ENCODE measurements at places on chromosomes 12 and 14. TPM values are rescaled to one million over a fixed set of nuclear protein-coding genes. Genes with fewer than 3 reads are reported as not detected.

- DNase-seq: no peak
Observed at GRCh38 chr12:51389302-51389999, 1.8 kb downstream of the GALNT6 start.

GRCh38 chr12:108129017-108129812 lies at the start of gene WSCD2:
WSCD2 (plus strand) TSS chr12:108129288; CDS start chr12:108195833, 66,545 bp downstream.
- peak; percentile 17 for DNase-seq

GRCh38 chr12:112986291-112986800 lies 8.0 kb downstream of the OAS2 start:
- no peak for DNase-seq

GRCh38 chr14:89481196-89481595 lies 64.2 kb upstream of the FOXN3 start:
- peak; percentile 96 for DNase-seq

DNA sequence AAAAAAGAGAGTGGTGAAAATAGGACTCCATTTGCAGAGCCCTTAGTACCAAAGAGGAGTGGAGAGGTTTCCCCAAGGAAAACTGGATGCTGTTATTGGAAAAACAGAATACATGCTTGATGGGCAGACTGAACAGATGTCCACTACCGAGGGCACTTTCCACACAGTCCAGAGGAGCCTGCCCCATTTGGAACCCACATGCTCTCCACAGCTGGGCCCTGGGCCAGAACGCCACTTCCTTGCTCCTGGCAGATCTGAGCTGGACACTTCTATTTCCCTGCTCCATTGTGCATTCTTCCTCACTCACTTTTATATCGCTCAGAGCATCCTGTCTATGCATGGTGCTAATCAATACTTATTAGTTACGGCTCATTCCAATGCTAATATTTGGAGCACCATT lies 249.9 kb downstream of the SLC15A4 start:
- no peak for DNase-seq

DNA sequence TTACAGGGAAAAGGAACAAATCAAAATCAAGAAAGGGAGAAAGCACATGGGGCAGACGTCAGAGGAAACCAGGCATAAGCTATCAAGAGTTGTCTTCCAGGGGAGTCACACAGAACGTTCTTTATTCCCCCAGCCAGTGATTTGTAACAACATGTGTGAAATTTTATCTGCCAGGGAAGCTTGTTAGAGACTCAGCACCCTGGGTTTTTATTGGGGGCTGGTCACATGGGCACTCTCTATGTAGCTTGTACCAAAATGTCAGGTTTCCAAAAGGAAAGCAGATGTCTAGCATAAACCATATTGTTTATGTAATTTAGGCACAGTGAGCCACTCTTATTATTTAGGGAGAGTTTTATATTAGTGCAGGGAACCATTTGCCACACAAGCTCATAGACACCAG lies 440.4 kb upstream of the DCN start:
- DNase-seq: no peak

GRCh38 chr12:4268329-4269181 lies 5.0 kb upstream of the CCND2 start:
- DNase-seq: no peak

- no peak for DNase-seq
Observed at GRCh38 chr12:27870939-27871338, 90.9 kb upstream of the MANSC4 start.

DNA sequence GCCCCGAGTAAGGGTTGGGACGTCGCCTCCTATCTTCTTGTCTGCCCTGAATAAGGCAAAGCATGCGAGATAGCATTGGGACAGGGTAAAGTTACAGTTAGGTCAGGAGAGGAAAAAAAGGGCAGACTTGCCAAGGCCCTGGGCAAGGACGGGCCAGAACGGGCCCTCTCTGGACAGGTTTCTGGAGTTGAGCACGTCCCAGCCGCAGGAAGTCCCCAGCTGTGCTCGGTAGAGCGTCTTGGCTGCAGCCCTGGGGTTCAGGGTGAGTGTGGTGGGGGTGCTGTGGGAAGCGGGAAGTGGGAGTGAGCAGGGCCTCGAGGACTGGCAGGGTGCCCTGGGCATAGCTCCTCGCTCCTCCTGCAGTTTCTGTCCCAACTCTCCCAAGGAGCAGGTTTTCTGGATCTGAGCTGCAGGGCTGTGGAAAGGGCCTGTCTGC lies 5.4 kb downstream of the RPS6KL1 start:
- DNase-seq: peak; percentile 65

DNA sequence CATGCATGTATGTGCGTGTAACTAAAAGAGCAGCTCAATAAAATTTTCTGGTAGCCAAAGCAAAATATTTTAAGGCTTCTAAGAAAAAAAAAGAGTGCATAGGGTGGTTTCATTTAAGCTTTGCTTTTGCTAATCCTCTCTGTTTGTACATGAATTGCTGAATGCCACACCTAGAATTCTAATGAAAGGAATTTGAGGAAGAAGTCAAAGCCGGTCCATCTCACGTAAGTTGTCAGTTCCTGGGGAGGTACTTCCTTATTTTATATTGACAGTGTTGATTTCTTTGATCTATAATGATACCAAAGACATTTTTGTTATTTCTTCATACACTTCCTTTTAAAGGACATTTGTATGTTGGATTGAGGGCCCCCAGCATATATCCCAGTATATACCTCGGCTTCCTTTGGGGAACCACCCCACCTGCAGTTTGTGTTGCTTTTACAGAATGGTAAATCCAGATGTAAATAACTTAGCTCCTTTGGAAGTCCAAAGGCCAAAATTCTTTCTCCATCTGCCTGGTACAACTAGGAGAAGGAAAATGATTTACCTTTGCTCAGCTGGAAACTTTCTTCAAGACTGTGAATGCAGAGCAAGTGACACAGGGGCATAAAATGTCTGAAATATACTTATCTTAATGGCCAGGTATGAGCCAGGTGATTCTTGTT lies 420.9 kb upstream of the ATP2B1 start:
- no peak for DNase-seq

GRCh38 chr12:124939421-124940142 lies 25.1 kb upstream of the UBC start:
- DNase-seq: peak; percentile 87

DNA sequence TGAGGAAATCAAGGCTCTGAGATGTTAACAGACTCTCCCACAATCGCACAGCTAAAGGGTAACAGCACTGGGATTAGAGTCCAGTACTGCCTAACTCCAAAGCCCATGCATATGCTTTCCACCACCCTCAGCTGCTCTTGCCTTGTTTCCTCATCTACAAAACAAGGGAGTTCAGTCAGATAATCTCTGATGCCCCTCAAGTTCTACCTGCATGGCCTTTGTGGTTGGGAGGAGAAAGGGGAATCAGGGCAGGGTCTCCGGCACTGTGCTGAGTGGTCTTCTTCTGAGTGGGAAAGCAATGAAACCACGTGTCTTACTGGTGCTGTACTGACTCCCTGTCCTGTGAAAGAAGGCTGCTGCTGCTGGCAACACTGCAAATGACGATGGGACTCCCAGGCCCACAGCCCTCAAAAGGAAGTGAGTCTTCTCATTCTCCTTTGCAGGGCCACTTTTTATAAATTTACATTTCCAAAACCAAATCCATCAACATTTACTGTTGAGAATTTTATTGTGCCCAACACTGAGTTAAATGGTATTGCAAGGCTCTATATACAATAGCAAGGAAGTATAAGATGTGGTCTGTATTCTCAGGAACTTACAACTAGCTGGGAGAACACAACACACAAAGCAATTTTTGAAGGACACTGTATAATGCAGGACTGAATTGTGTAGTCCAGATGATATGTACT lies 19.7 kb upstream of the DUSP16 start:
- no peak for DNase-seq

DNA sequence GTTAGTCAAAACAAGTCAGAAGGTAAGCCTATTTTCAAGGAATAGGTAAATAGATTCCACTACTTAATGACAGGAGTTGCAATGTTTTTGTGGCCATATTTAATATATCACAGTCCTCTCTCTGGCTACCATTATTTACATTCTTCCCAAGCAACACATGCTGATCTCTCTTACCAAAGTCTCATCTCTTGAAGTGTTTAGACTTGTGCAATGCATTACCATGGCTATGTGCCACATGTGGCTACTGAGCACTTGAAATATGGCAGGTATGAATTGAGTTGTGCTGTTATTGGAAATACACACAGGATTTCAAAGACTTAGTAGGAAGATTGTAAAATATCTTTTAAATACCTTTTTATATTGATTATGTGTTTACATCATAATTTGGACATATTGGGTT lies 262.4 kb upstream of the PDE3A start:
- no peak for DNase-seq

GRCh38 chr14:32601906-32602305 lies 272.8 kb downstream of the AKAP6 start:
- DNase-seq: no peak

DNA sequence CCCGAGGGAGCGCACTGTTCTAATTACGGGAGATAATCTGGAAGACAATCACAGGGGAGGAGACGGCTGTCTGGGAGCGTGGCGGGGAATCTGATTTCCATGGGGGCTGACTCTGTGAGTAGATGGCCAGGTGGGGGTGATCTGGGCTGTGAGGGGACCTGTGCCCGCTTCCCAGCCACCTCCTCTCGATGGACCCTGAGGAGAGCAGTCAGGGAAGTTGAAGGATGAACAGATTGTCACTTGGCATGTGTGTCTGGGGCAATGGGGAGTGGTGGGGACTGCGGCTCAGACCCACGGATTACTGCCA lies 22.6 kb downstream of the GALNT9 start:
- no peak for DNase-seq

- no peak for DNase-seq
Observed at GRCh38 chr14:22387776-22388241, 201.2 kb downstream of the DAD1 start.

GRCh38 chr12:118150625-118151024 lies 14.7 kb downstream of the PEBP1 start:
- no peak for DNase-seq

GRCh38 chr14:30484201-30484600 lies 74.8 kb upstream of the G2E3 start:
- no peak for DNase-seq

GRCh38 chr14:105198588-105198987 lies 17.5 kb upstream of the NUDT14 start:
- no peak for DNase-seq

- DNase-seq: no peak
Observed at GRCh38 chr12:50018968-50019367, 6.3 kb downstream of the RACGAP1 start.

DNA sequence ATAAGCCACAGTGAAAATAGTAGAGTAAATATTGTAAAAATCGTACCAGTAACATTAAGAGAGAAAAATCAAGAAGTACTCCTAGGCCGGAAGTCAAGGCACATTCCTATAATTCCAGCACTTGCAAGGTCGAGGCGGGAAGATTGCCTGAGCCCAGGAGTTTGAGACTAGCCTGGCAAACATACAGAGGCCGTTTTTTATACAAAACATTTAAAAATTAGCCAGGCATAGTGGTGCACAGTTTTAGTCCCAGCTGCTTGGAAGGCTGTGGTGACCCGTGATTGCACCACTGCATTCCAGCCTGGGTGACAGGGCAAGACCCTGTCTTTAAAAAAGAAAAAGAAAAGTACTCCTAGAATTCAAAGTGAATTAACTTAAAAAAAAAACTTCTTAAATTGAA lies 341.8 kb downstream of the C12orf50 start:
- DNase-seq: no peak

DNA sequence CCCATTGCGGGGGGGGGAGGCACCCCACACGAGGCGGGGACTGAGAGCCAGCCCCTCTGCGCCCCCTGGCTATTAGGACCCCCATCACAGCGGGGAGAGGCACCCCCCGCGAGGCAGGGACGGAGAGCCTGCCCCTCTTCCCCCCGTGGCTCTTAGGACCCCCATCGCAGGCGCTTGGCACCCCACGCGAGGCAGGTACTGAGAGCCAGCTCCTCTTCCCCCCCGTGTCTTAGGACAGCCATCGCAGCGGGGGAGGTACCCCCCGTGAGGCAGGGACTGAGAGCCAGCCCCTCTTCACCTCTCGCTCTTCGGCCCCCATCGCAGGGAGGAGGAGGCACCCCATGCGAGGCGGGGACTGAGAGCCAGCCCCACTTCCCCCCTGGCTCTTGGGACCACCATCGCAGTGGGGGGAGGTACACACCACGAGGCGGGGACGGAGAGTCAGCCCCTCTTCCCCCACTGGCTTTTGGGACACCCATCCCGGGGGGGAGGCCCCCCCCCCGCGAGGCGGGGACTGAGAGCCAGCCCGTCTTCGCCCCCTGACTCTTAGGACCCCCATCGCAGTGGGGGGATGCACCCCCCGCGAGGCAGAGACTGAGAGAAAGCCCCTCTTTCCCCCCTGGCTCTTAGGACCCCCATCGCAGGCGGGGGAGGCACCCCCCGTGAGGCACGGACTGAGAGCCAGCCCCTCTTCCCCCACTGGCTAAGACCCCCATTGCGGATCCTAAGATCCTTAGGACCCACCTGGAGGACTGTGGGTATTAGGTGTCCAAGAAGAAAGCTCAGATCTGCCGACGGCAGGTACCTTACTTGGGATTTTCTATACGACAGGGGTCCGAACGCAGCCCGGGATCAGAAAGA lies 198.6 kb upstream of the PZP start:
- DNase-seq: no peak

Gene GLIPR1L2
- 1.6 TPM for total RNA-seq

Gene RAD51B
- total RNA-seq: 13.3 TPM

Gene DPF3
- 1.1 TPM for total RNA-seq

Gene CLEC14A
- total RNA-seq: 12.9 TPM

Gene ASB2
- total RNA-seq: 0.46 TPM

Gene KRT71
- total RNA-seq: 1.6 TPM

Gene DCN
- 1,618 TPM for total RNA-seq

Gene ZNF705A
- not detected for total RNA-seq

Gene LIMA1
- 58.4 TPM for total RNA-seq

Gene PLXNC1
- total RNA-seq: 7.6 TPM

Gene C14orf132
- total RNA-seq: 24.9 TPM

Gene TUBA1B
- total RNA-seq: 347 TPM

Gene LBHD2
- total RNA-seq: not detected

Gene PRH2
- not detected for total RNA-seq

Data from lower leg skin (tissue), 4 donors.